ENCODE measurements at places on chromosomes 5 and 9.

- no peak for DNase-seq
These were observed 72.6 kb upstream of the PUM3 start for GRCh38 chr9:2916382-2916985.

DNA sequence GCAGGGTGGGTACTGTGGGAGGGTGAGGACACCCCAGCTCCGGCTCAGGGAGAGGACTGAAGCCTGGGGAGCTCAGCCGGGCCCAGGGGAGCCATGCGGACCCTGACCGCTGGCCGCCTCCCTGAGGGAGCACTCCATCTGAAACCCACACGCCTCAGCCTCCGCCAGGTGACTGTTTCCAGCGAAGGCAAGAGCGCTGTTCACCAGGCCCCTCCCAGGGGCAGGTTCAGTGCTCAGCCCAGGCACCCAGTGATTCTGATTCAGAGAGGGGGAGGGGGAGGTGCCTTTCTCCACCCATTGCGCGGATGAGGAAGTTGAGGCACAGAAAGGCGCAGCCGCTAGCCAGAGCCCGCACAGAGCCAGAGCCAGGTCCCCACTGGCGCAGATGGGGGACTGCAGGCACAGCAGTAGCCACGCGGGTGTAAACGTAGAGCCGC is 27.0 kb downstream of the ADGRD2 start:
- DNase-seq = no peak

GRCh38 chr9:36748322-36748899 is 175.7 kb downstream of the MELK start:
- DNase-seq = peak; percentile 36

DNA sequence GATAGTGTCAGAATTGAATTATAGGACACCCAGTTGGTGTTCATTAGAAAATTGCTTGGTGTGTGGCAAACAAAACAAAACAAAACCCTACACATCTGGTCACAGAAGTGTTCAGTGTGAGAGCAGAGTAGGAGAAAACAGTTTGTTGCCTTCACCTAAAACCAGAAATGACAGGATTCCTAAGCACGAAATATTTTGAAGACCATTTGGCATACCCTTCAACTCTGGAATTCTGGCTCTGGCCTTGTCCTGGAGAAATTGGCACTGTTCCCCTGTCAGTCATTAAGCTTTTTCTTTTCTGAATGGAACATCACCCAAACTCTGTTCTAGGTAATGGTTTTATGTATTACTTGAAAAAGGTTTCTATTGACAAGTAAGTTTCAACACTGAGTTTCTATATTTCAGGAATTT is 110.2 kb upstream of the PCA3 start:
- no peak for DNase-seq

DNA sequence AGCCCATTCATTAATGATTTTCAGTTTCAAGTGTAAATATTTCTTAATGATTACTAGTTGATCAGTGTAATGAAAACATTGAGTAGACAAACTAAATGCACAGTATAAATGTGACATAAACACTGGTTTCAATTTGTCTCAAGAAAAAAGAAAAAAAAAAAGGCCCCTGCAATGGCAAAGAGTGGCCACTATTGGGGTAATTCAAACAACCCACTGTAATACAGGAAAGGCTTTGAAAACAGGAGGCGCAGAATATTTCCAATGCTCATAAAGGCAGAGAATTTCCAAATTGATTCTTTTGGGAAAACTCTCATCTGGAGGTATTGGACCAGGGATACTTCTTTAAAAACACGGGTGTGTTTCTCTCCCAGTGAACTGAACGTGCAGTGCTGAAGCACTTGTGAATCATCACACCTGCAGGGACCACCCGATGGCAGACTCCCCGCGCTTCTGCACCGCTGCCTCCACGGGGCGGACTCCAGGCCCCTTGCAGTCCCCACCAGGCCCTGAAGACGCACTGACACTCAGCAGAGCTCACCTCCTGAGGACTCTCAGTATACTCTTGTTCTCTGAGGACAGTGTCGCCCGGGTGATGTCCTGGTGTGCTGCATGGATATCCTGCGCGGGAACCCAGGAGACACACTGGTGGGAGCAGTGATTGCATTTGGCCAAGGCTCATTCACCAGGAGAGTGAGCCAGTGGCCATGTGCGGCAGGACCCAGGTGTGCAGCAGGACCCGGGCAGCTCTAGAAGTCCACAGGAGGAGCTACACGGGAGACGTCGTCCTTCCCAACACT is 227.6 kb upstream of the IRX4 start:
- no peak for DNase-seq

DNA sequence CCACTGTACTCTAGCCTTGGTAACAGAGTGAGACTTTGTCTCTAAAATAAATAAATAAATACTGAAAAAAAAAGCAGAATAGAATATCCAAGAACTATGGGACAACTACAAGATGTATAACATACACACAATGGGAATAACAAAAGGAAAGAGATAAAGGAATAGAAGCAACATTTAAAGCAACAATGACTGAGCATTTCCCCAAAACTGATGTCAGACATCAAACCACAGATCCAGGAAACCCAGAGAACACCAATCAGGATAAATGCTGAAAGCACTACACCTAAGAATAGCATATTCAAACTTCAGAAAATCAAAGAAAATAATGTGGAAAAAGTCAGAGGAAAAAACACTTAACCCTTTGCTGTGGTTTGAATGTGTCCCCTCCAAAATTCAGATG is 436.4 kb downstream of the ACTL7B start:
- DNase-seq = no peak

GRCh38 chr9:118637681-118638080 is 731.6 kb downstream of the BRINP1 start:
- no peak for DNase-seq

- no peak for DNase-seq
These were observed 32.2 kb upstream of the BRD3 start for GRCh38 chr9:134100040-134100439.

DNA sequence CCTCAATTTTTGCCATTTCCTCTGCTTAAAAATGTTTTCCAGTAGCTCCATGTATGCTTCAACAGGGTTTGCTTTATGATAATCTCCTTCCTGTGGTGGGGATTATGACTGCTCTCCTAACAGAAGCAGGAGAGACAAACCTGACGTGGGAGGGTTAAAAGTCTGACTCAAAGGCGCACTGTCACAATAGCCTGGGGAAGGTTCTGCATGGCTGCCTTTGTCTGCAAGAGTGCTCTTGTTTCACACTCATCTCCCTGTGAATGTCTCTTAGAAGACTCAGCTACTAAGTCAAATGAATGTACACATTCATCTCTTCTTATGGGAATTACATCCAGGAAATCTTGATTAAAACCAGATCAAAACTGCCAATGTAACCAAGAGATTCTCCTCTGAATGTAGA is 90.9 kb upstream of the MTAP start:
- DNase-seq = no peak

- no peak for DNase-seq
These were observed 204.9 kb downstream of the ERCC6L2 start for GRCh38 chr9:96080364-96080763.

- peak; percentile 30 for DNase-seq
These were observed 44.7 kb upstream of the NDFIP1 start for GRCh38 chr5:142063878-142064331.

DNA sequence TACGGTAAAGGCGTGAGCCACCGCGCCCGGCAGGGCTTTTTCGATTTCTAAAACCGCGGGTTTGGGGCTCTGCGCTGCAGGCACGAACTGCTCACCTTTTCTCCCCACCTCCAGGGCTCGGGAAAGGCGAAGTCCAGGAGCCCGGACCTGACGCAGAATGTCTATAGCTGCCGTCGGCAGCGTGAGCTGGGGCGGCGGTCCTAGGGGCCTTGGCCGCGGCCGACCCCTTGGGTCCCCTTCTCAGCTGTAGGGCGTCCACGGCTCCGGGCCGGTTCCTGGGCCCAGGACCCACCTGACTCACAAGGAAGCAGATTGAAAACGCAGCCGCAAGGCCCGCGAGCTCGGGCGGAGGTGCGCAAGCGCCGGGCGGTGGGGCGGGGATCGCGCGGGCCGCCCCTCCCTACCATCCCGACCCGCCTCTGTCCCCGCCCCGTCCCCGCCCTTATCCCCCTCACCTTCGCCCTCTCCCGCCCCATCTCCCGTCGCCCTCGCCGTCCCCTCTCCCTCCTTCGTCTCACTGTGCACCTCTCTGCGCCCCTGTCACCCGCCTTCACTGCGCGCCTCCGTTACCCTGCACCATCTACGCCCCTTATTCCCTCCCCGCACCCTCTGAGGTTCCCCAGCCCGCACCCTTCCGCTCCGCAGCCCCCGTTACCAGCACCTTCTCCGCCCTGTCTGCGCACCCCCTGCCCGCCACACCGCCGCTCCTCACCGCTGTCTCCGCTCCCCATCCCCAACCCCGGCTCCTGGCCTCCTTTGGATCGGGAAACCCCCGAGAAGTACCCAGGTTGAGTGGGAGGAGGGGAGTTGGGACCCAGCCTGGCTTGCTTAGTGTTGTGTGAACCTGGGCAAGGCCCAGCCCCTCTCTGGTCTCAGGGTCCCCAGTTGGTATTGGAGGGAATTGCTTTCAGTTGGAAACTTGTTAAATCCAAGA is at the start of gene HDHD3:
Gene HDHD3 (minus strand): TSS at position 353 of the 934 bp plus-strand sequence. CDS start 2,632 bp downstream, outside the sequence.
- DNase-seq = peak; percentile 72

GRCh38 chr5:139982157-139982974 is 60.7 kb downstream of the NRG2 start:
- DNase-seq = no peak

DNA sequence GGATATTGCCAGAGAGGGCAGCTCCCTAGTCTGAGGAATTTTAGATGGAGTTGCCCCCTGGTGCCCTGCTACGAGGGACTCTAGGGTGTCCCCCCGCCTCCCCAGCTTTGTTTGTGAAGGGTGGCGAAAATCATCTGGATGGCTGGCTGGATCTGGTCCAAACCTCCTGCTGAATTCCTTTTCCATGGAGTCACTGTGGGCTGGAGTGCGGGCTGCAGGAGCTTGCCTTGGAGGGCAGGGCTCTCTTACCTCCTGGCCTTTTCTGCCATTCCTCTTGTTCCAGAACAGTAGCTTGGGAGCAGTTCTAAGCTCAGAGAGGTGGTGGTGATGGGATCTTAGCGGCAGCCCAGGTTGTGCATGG is 2.1 kb downstream of the SYNPO start:
- DNase-seq = no peak

DNA sequence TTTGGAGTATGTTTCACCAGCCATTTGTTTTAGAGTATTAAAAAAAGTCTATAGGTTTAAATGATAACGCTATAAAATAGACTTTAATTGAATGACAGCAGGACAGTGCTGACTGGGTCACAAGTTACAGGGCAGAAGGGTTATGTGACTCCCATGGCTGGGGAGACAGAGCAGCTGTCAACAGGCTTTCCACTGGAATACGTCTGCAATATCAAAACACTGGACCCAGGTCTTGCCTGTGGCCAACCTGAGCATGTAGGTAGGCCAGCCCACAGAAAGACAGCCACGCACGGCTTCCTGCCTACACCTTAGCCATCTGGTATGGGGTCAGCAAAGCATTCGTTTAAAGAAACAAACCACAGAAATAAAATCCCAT is 80.7 kb downstream of the OTULIN start:
- DNase-seq = no peak

GRCh38 chr9:83937861-83938455 is 16.7 kb upstream of the KIF27 start:
- DNase-seq = peak; percentile 7

Data from activated CD4-positive, alpha-beta T cell treated with anti-CD3 and anti-CD28 coated beads, Interleukin-2, amount 50 U/mL, for 48 hours (primary cell).